ENCODE measurements at places on chromosomes 5 and 9.
A peak's percentile ranks its signal among the peaks of the same experiment; 100 is the strongest.

DNA sequence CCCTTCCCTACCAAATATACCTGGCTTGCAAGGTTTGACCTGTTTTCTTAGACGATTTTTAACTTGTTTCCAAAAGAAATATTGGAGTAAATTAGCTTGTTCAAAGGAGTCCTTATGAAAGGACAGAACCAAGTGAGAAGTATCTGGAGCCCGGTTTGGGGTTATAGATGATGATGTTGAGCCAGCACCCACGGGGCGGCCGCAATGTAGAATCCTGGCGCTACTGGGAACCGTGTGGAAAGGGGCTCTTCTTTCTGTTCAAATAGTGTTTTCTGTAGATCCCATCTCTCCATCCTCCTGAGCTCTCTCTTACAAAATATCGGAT is 517 bp upstream of the EXOSC2 start:
- no peak for DNase-seq

GRCh38 chr9:91841591-91841990 is 108.4 kb downstream of the ROR2 start:
- DNase-seq = no peak

GRCh38 chr9:25415718-25416117 is 262.5 kb downstream of the TUSC1 start:
- no peak for DNase-seq

DNA sequence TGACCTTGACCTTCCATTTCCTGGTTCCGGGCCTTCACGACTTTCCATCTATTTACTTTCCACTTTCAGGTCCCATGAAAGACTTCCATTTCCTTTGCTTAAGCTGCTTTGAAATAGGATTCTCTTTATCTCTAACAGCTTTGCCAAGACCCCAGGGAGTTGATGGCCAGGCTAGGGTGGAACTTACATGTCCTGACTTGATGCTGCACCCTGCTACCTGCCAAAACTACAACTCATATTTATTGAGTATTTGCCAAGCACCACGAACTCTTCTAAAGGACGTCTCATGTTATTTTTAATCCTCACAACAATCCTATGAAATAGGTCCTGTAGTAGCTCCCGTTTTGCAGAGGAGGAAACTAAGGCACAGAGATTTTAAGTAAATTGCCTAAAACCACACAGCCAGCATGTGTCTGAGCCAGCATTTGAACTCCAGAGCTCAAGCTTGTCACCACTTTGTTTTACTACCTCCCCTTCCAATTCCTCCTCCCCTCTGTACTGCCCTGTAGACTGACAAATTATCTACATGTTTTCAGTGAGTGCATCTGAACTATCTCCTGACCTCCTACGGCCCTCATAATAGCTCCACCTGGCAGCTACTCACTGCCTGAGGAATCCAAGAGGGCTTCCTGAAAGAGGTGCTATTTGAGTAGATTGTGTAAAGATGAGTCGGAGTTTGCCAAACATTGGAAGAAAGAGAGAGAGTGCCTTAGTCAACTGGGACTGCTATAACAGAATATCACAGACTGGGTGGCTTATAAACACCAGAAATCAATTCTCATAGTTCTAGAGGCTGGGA is 38.4 kb upstream of the SMIM23 start:
- DNase-seq = no peak

GRCh38 chr5:23755906-23756305 is 248.5 kb downstream of the PRDM9 start:
- DNase-seq = no peak

- DNase-seq = no peak
Observed at GRCh38 chr9:124179196-124180071, 78.3 kb upstream of the NEK6 start.

GRCh38 chr5:107673368-107674136 is 2.8 kb upstream of the EFNA5 start:
- peak; percentile 80 for DNase-seq

DNA sequence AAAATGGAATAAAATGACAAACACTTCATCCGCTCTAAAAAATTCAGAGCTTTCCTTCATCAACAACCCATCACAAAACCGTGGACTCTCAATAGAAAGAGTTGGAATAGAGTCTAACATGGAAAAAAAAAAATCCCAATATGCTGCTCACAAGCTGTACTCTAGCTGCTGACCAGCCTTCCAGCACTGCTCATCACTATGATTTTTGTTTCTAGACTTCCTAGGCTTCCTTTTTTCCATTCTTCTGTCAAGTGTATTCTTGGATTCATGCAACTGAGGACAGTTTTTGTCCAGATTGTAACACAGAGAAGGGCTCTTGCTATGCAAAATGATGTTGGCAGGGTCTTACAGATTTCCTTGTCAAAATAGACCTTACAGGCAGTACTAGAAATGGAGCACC is 34.5 kb downstream of the RFK start:
- no peak for DNase-seq

GRCh38 chr9:121271368-121272341 is 3.7 kb downstream of the GSN start:
- DNase-seq = no peak

GRCh38 chr9:130490981-130491380 is 46.2 kb downstream of the ASS1 start:
- DNase-seq = no peak

GRCh38 chr5:149439899-149440542 is 60.9 kb upstream of the IL17B start:
- no peak for DNase-seq

DNA sequence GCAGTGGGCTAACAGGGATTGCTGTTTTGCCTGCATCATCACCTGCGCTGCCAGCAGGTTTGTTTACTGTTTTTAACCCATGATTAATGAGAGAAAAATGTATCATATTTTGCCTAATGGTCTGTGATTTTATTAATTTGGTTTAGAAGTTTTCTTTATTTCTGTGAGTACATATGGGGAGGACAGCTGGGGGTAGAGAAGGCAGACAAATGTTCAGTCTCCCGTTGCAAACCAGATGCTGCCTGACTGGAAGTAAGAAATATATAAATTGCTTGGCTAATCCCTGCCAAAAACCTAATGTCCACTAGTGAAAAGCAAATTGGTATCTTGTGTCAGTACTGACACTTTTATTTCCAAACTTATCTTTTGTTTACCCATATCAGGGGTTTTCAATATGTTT is 1766.1 kb upstream of the C9orf72 start:
- DNase-seq = no peak

GRCh38 chr5:166340039-166340438 is 1951.4 kb upstream of the WWC1 start:
- no peak for DNase-seq

GRCh38 chr9:7375013-7375511 is 424.5 kb downstream of the DMAC1 start:
- no peak for DNase-seq

GRCh38 chr5:66864240-66864884 is 268.2 kb downstream of the MAST4 start:
- DNase-seq = no peak

DNA sequence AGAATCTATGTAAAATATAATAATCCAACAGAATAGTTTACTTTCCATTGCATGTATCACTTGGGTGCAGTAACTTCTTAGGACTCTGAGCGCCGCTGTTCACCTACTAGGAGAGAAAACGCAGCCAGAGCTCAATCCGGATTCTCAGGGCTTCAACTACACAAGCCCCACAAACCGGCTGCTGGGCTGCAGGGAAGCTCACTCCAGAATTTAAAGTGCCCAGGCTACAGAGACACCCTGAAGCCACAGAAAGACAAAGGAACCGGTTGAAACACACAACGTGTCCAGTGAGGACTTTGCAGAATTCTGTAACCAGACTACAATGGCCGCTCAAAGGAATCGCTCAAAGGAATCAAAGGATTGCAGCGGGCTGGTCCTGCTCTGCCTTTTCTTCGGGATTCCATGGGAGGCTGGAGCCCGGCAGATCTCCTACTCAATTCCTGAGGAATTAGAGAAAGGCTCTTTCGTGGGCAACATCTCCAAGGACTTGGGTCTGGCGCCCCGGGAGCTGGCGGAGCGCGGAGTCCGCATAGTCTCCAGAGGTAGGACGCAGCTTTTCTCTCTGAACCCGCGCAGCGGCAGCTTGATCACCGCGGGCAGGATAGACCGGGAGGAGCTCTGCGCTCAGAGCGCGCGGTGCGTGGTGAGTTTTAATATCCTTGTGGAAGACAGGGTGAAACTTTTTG is at the start of gene PCDHGA10:
PCDHGA10 (plus strand) TSS at position 134 of the 686 bp plus-strand sequence; CDS start at position 323, 189 bp downstream.
- DNase-seq = no peak

GRCh38 chr9:7360513-7360912 is 439.1 kb downstream of the DMAC1 start:
- DNase-seq = no peak

DNA sequence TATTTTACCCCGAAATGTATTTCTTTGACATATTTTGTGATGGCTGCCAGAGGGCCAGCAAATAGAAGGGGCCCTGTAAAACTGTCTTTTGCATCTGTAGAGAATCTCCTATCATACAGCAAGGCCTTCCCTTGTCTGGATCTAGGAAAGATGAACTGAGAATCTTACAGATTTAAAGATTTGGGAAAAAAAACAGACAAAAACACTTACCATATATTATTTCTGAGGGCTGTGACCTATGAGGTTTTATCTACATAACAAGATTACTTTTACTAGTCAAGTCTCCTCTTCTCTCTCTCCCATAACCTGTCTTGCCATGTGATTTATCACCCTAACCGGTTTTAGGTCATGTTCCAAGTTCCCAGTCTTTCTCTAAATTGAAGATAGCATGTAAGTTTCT is 599.2 kb upstream of the CDH6 start:
- DNase-seq = no peak

- no peak for DNase-seq
Observed at GRCh38 chr9:124133727-124134126, 122.2 kb downstream of the LHX2 start.

DNA sequence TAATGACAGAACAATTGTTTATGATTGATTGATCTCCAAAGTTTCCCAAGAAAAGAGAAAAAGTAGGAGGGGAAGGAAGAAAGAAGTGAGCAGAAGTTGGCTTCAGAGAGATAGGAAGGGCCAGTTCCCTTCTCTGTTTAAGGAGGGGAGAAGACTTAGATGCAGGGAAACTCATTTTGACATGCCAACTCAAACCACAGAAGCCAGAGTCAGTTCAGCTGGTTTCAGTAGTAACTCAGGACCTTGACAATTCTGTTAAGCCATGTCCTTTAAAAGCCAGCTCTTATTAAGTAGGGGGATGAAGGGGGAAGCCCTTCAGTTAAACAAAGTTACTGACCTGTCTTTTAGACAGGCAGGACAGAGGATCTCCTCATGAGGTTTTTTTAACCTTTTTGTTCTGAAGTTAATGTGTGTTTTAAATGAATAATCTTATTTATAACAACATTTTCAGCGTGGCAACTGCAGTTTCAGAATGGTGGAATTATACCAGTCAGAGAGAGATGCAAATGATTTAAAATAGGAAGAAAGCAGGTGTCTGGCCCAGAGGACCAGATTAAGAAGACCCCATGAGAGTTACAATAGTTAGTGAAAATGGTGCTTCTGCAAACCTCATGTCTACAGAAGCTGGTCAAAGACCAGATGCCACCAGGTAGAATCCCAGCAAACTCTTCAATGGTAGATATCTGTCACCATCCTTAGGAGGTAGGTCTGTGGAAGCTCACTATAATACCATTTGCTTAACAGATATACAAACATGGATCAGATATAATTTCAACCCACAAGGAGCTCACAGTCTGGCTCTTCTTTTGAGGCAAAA is 29.3 kb upstream of the ABL1 start:
- no peak for DNase-seq

- no peak for DNase-seq
Observed at GRCh38 chr5:140718266-140718592, 18.0 kb downstream of the ZMAT2 start.

- no peak for DNase-seq
Observed at GRCh38 chr5:150184990-150185912, 4.6 kb upstream of the SLC6A7 start.

GRCh38 chr9:96173640-96174039 is 128.3 kb downstream of the HSD17B3 start:
- DNase-seq = no peak

DNA sequence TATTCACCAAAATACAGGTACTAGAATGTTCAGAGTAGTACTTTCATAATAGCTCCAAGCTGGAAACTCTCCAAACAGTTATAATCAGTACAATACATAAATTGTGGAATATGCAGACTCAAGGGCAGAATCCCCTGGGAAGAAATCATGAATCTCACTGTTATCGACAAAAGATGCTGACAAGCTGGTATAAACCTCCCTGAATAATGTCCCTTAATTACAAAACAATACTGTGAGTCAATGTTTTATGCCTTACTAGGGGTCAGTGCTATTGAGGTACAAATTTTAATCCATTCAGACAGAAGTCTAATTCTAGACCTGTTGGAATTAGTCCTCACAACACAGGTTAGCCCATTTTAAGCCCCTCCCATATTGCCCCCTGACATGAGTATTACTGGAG is 532.3 kb downstream of the DTWD2 start:
- DNase-seq = no peak

- DNase-seq = no peak
Observed at GRCh38 chr5:140261403-140262171, 41.3 kb downstream of the PFDN1 start.

DNA sequence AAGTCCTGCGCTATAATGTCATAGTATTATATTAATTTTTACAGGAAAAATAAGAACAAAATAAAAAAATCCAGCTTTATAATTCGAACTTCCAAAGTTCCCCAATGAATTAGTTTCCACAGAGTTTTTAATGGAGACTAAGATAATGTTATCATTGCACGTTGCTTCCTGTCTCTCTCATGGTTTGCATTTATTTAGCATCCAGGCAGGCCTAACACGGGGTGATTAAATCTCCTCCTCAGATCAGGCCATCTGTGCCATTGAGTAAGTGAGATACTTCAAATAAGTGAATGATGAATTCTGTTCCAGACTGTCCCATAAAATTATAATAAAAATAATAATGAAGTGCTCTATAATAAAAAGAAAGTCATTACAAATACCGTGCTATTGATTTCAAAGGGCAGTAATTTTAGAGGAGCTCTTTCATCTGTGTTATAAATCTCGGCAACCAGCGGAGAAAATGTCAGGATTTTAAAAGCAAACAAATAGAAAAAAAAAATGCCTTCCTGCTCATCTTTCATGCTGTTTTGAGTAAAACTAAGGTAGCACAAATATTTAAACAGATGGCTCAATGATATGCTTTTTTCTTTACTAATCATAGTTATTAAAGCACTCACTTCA is 570.6 kb upstream of the ZNF608 start:
- no peak for DNase-seq

- DNase-seq = no peak
Observed at GRCh38 chr5:51494821-51495220, 111.6 kb downstream of the ISL1 start.

DNA sequence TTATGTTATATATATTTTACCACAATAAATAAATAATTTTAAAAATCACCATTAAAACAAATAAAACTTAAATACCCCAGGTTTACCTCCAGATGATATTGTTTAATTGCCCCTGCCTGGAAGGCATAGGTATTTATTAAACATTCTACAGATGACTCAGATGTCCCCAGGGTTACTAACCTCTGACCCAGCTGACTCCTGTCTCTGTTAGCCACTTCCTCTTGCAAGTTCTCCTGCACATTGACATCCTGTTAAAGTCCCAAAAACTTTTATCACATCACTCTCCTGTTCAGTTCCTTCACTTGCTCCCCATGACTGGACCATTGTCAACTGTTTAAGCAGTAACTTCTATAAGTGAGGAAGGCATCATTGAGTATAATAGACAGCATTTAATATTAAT is 37.0 kb upstream of the RAB3C start:
- DNase-seq = no peak

GRCh38 chr9:4530375-4530774 is 40.1 kb downstream of the SLC1A1 start:
- DNase-seq = no peak

Data from stimulated activated CD4-positive, alpha-beta T cell treated with anti-CD3 and anti-CD28 coated beads, Interleukin-12 subunit alpha, Interleukin-12 subunit beta, amount 100 ng/mL, for 48 hours (primary cell).